Activated CD4-positive, alpha-beta T cell treated with anti-CD3 and anti-CD28 coated beads, Interleukin-2, amount 10 ng/mL, durations not matched to agents 7 days and 5 days (primary cell): ENCODE measurements at places on chromosomes 4 and X.

- no peak for DNase-seq
- no peak overlapping the region for H3K27ac ChIP-seq
- no peaks in the 10 kb centered on the region for H3K36me3 ChIP-seq
- no peak overlapping the region for H3K4me3 ChIP-seq
These were observed 640.6 kb downstream of the PCDH7 start for GRCh38 chr4:31360786-31361185.

- no peak overlapping the region for H3K27ac ChIP-seq
- no peaks in the 10 kb centered on the region for H3K27me3 ChIP-seq
- no peak for DNase-seq
- H3K4me3 ChIP-seq = no peak overlapping the region
These were observed 78.3 kb upstream of the ATXN3L start for GRCh38 chrX:13397878-13398818.

DNA sequence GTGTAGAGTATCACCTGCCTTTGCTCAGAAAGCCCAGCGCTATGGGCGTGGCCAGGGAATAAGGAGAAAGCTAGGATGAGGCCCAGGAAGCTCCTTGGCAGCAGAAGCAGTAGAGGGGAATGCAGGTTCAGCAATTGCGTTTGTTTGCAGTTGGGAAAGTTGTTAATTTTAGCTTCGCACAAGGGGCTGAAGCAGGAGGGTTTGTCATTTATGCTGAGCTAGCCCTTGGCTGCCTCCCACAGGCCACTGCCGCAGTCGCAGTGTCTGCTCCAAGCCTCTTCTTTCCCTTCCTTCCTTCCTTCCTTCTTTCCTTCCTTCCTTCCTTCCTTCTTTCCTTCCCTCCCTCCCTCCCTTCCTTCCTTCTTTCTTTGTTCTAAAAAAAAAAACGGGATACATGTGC is 21.5 kb downstream of the FRMPD3 start:
- no peak overlapping the region for H3K4me3 ChIP-seq
- no peaks in the 10 kb centered on the region for H3K4me1 ChIP-seq
- H3K27ac ChIP-seq = no peak overlapping the region
- H3K36me3 ChIP-seq = no peaks in the 10 kb centered on the region

DNA sequence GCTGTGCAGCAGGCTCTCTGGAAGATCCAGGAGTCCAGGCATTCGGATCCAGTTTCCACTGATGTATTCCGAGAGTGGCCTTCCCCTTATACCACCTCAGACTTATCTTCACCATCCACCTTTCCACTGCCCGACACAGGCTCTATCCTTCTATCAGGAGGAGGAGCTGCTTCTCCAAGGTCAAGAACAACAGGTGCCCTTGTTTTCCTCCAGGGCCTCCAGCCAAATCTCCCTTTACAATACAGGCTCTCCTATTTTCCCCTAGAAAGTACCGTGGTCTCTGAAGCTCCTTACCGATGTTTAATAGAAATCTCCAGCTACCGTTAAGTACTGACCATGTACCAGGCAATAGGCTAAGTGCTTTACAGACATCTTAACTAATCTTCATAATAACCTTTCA is 61.3 kb downstream of the AFAP1 start:
- H3K4me3 ChIP-seq = no peak overlapping the region
- peaks cover 51% of the 10 kb centered on the region for H3K4me1 ChIP-seq
- no peaks in the 10 kb centered on the region for H3K27me3 ChIP-seq
- H3K36me3 ChIP-seq = no peaks in the 10 kb centered on the region
- no peak for DNase-seq

- H3K27ac ChIP-seq = no peak overlapping the region
- H3K4me1 ChIP-seq = peaks cover 18% of the 10 kb centered on the region
- DNase-seq = no peak
- H3K36me3 ChIP-seq = peaks cover 26% of the 10 kb centered on the region
These were observed 22.6 kb upstream of the TBC1D1 start for GRCh38 chr4:37868238-37868637.

GRCh38 chr4:139267301-139267700 is 12.7 kb downstream of the MGARP start:
- peaks cover 13% of the 10 kb centered on the region for H3K27me3 ChIP-seq
- no peak overlapping the region for H3K27ac ChIP-seq
- DNase-seq = no peak
- peaks cover 23% of the 10 kb centered on the region for H3K4me1 ChIP-seq
- H3K4me3 ChIP-seq = no peak overlapping the region
- H3K36me3 ChIP-seq = no peaks in the 10 kb centered on the region

DNA sequence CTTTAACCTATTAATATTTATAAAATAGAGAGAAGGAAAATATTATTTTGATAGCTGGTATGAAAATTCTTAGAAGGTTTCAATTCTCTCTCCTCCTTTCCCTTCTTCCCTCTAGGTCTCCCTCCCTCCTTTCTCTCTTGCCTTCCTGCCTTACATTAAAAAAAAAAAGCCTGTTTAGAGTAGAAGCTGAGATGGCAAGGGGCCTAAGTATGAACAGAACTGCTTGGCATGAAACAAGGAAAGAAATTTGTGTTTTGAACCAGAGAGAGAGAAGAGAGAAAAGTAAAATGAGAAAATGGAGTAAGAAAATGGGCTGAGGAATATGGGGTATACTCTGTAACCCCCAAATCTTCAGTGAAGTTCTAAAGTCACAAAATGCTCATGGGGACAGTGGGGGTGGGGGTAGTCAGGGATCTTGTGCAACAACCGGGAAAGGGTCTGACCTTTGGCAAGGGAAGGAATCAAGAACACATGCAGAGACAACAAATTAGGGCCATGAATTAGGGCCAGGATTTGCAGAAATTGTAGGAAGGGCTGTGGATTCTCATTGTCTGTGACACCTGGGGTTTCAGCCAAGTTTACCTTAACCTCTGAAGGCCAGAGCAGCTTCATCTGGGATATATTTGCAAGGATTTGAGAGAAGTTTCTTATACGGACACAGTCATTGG is 30.6 kb downstream of the SUPT20HL2 start:
- H3K4me3 ChIP-seq = no peak overlapping the region
- DNase-seq = no peak
- H3K27ac ChIP-seq = no peak overlapping the region

DNA sequence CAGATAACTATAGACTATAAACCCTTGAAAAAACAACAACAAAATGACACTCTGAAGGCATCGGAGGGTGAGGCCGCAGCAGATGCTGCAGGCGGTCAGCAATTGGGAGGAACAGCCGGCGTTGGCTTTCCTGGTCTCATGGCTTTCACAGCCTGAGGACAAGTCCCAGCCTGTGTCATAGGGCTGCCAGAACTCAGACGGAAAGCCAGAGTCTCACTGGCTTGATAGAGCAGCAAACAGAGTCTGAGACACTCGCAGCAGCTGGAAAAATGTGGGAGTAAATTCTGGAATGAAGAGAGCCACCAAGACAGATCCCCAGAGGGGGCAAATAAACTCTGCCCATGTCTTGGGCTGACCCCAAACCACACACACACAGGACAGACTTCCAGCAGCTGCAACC is 86.3 kb downstream of the PPP2R2C start:
- H3K27ac ChIP-seq = no peak overlapping the region
- H3K27me3 ChIP-seq = peaks cover 2% of the 10 kb centered on the region
- no peaks in the 10 kb centered on the region for H3K36me3 ChIP-seq
- no peak overlapping the region for H3K4me3 ChIP-seq

- H3K36me3 ChIP-seq = no peaks in the 10 kb centered on the region
- H3K4me1 ChIP-seq = peaks cover 6% of the 10 kb centered on the region
- no peak overlapping the region for H3K4me3 ChIP-seq
- H3K27me3 ChIP-seq = peaks cover 2% of the 10 kb centered on the region
- no peak for DNase-seq
- H3K27ac ChIP-seq = no peak overlapping the region
These were observed 20.6 kb downstream of the CLTRN start for GRCh38 chrX:15643786-15644559.

DNA sequence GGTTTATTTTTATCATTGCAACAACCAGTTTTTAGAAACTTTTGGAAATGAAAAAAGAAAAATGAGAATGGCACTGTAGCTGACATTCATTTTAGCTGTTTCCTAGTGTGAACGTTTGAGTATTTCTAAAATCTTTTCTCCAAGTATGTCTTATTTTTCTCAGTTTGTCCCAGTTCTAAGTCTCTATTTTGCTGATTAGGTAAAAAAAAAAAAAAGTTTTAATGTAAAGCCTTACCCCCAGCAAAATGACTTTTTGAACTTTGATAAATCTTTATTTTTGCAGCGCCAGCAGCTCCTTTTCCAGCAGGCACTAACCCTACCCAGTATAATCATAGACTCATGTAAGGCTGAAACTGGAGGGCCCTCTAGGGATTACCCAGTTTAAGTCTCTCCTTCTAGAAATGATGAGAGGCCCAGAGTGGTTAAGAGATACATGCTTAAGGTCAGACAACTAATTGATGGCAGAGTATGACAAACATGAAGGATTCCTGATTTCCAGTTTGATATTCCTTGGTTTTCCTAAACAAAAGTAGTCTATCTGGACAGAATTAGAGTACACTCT is 84.3 kb upstream of the SLC4A4 start:
- H3K4me1 ChIP-seq = no peaks in the 10 kb centered on the region
- no peak for DNase-seq
- H3K27ac ChIP-seq = no peak overlapping the region
- H3K27me3 ChIP-seq = peaks cover 4% of the 10 kb centered on the region
- H3K36me3 ChIP-seq = no peaks in the 10 kb centered on the region

- H3K27ac ChIP-seq = no peak overlapping the region
- H3K4me1 ChIP-seq = no peaks in the 10 kb centered on the region
- H3K27me3 ChIP-seq = no peaks in the 10 kb centered on the region
- no peaks in the 10 kb centered on the region for H3K36me3 ChIP-seq
- H3K4me3 ChIP-seq = no peak overlapping the region
These were observed 179.5 kb upstream of the FTHL17 start for GRCh38 chrX:31251336-31251735.

- H3K27me3 ChIP-seq = no peaks in the 10 kb centered on the region
- no peaks in the 10 kb centered on the region for H3K36me3 ChIP-seq
- no peak overlapping the region for H3K27ac ChIP-seq
- peaks cover 6% of the 10 kb centered on the region for H3K4me1 ChIP-seq
These were observed 27.2 kb downstream of the PLS3 start for GRCh38 chrX:115588179-115588578.

- peaks cover 5% of the 10 kb centered on the region for H3K36me3 ChIP-seq
- H3K27me3 ChIP-seq = no peaks in the 10 kb centered on the region
- H3K4me1 ChIP-seq = peaks cover 12% of the 10 kb centered on the region
- DNase-seq = no peak
- H3K4me3 ChIP-seq = no peak overlapping the region
These were observed 37.8 kb downstream of the SNX25 start for GRCh38 chr4:185247151-185247550.

- DNase-seq = no peak
- H3K36me3 ChIP-seq = no peaks in the 10 kb centered on the region
- H3K4me3 ChIP-seq = no peak overlapping the region
- H3K27me3 ChIP-seq = no peaks in the 10 kb centered on the region
These were observed 75.8 kb downstream of the FAM53A start for GRCh38 chr4:1608196-1608820.

DNA sequence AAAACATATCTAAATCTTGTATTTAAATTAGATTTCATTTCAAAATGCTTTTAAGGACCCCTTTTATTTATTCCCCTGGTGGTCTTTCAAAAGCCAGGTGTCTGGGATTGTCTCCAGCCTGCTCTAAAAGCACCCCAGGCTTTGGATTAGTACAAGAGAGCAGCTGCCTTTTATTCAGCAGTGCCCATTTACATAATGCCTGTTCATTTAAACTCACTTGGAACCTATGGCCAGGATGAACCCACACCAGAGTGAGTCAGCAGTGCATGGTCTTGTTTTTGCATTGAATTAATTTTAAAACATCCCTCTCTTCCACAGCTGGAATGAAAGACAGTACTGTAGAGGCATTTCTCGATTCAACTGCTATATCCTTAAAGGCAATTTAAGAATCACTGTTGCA is 64.1 kb upstream of the TENM3 start:
- no peak overlapping the region for H3K4me3 ChIP-seq
- no peak for DNase-seq
- H3K36me3 ChIP-seq = no peaks in the 10 kb centered on the region
- H3K4me1 ChIP-seq = no peaks in the 10 kb centered on the region
- no peaks in the 10 kb centered on the region for H3K27me3 ChIP-seq
- H3K27ac ChIP-seq = no peak overlapping the region

DNA sequence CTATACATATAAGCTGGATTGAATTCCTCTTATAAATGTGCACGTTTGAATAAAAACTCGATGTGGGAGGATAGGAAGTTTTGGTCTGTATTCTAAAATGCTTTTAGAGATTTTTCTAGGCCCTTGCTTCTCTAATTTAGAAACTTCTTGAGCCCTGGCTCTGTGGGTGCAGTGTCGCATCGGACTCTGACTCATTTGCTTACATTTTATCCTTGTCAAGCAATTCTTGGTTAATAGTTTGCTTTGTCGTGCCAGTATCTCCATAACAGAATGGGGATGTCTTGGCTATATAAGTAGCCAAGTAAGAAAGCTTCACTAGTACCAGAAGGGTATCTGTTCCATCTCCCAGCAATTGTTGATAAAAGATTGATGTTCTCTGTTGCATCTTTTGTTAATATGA is 10.7 kb downstream of the SGMS2 start:
- H3K4me3 ChIP-seq = no peak overlapping the region
- H3K27me3 ChIP-seq = peaks cover 7% of the 10 kb centered on the region
- no peaks in the 10 kb centered on the region for H3K36me3 ChIP-seq
- H3K4me1 ChIP-seq = no peaks in the 10 kb centered on the region
- no peak for DNase-seq

DNA sequence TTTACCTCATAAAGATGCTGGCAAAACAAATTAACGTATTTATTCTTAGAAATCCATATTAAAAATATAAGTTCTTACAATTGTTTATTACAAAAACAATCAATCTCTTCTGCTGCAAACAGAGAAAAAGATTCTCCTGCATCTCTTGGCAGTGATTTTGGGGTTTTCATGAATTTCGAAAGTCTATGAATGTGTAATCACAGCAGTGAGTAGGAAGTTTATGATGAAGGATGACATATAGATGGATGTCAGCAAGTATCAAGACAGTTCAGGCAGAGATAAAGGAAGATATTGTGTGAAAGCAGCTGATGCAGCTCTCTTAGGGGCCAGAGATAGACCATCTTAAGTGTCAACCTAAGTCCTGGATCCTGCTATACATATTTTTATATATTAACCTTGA is 196.9 kb upstream of the BANK1 start:
- H3K4me1 ChIP-seq = no peaks in the 10 kb centered on the region
- no peak overlapping the region for H3K27ac ChIP-seq
- no peak overlapping the region for H3K4me3 ChIP-seq
- H3K27me3 ChIP-seq = peaks cover 2% of the 10 kb centered on the region
- H3K36me3 ChIP-seq = no peaks in the 10 kb centered on the region
- no peak for DNase-seq

GRCh38 chr4:94507281-94507680 is 55.5 kb downstream of the PDLIM5 start:
- no peak overlapping the region for H3K4me3 ChIP-seq
- DNase-seq = no peak
- H3K27ac ChIP-seq = no peak overlapping the region
- H3K4me1 ChIP-seq = peaks cover 2% of the 10 kb centered on the region
- no peaks in the 10 kb centered on the region for H3K36me3 ChIP-seq

GRCh38 chrX:44244008-44244407 is 99.5 kb downstream of the EFHC2 start:
- DNase-seq = peak; percentile 27
- peaks cover 29% of the 10 kb centered on the region for H3K4me1 ChIP-seq
- peak overlapping the region; percentile 2 for H3K27ac ChIP-seq
- H3K4me3 ChIP-seq = no peak overlapping the region
- H3K36me3 ChIP-seq = no peaks in the 10 kb centered on the region
- no peaks in the 10 kb centered on the region for H3K27me3 ChIP-seq

GRCh38 chr4:114598191-114599121 is at the start of gene UGT8:
Gene UGT8, plus strand, starts transcription at chr4:114598807. Its CDS starts 24,074 bp downstream, at chr4:114622881.
- peak; percentile 31 for DNase-seq
- H3K27ac ChIP-seq = no peak within 1 kb of the TSS
- H3K36me3 ChIP-seq = no peaks in the 10 kb centered on the region
- H3K4me1 ChIP-seq = peaks cover 7% of the 10 kb centered on the region

GRCh38 chr4:123495530-123495929 is 98.9 kb downstream of the SPRY1 start:
- H3K27me3 ChIP-seq = peaks cover under 1% of the 10 kb centered on the region
- no peaks in the 10 kb centered on the region for H3K36me3 ChIP-seq
- no peaks in the 10 kb centered on the region for H3K4me1 ChIP-seq
- H3K27ac ChIP-seq = no peak overlapping the region
- no peak for DNase-seq
